ENCODE measurements at places on chromosomes 6 and 20. TPM values are rescaled to one million over a fixed set of nuclear protein-coding genes. Genes with fewer than 3 reads are reported as not detected.

Gene C6orf52
- total RNA-seq, result not detected

Gene GPLD1
- 0.33 TPM for total RNA-seq

Gene VGLL2
- not detected for total RNA-seq

Gene POU5F1
- total RNA-seq, result not detected

Gene PRDM13
- total RNA-seq, result not detected

Gene MOG
- total RNA-seq, result not detected

Gene NNAT
- 106 TPM for total RNA-seq

Gene SLC22A2
- 0.11 TPM for total RNA-seq

Gene CTAGE9
- total RNA-seq, result 0.11 TPM

Gene TBX18
- 72.0 TPM for total RNA-seq

Gene TSHZ2
- total RNA-seq, result not detected

Gene TBC1D22B
- total RNA-seq, result 5.9 TPM

Gene CRISP2
- total RNA-seq, result not detected

Gene TRIM40
- not detected for total RNA-seq

Gene ERVFRD-1
- total RNA-seq, result under 0.01 TPM

Gene TSBP1
- not detected for total RNA-seq

Gene CDH26
- 1.4 TPM for total RNA-seq

Gene TMEM200A
- total RNA-seq, result 0.33 TPM

Gene CSE1L
- total RNA-seq, result 33.0 TPM

Gene HLA-DQB2
- not detected for total RNA-seq

Gene WFDC2
- 12.9 TPM for total RNA-seq

Gene EBF4
- total RNA-seq, result 13.3 TPM

Measured in placental epithelial cell (primary cell).